ENCODE measurements at places on chromosomes 12 and 14. TPM values are rescaled to one million over a fixed set of nuclear protein-coding genes. Genes with fewer than 3 reads are reported as not detected.

SLC25A21 gene
- 0.64 TPM for total RNA-seq

TMEM119 gene
- not detected for total RNA-seq

NGB gene
- total RNA-seq: not detected

FLRT2 gene
- total RNA-seq: 7.1 TPM

CCDC60 gene
- 0.26 TPM for total RNA-seq

RBM19 gene
- total RNA-seq: 14.0 TPM

Data from bronchial epithelial cell (primary cell).